ENCODE measurements at places on chromosomes 12 and 14. TPM values are rescaled to one million over a fixed set of nuclear protein-coding genes. Genes with fewer than 3 reads are reported as not detected.

DNA sequence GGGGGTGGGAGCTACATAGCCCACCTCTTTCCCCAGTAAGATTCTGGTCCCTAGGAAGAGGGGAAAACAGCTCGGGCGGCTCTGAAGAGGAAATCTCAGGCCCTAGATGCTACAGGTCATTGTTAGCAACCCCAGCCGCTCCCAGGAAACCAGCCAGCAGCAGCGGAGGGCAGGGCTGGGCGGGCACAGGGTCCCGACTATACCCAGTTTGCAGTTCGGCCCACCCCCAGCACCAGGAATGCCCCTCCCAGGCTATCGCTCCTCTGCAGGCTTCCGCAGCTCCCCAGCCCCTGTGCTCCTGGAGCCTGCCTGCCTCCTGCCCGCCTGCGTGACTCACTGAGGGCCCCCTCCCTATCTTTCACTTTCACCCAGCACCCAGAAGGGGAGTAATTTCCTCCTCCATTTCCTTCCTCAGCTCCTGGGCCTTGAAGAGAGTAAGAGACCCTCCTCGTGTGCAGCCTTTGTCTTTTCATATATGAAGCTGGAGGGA, 27.2 kb upstream of the PNMA1 start:
- DNase-seq, result peak; percentile 86

GRCh38 chr14:90521084-90521929, 124.5 kb downstream of the CALM1 start:
- peak; percentile 24 for DNase-seq

GRCh38 chr14:67719866-67720265, 18.2 kb downstream of the RDH12 start:
- no peak for DNase-seq

- DNase-seq, result no peak
These were observed 291.7 kb downstream of the RMST start for GRCh38 chr12:97754306-97754705.

- peak; percentile 46 for DNase-seq
These were observed 28.9 kb upstream of the TMX1 start for GRCh38 chr14:51211149-51211548.

GRCh38 chr12:120630104-120630892, 10.1 kb upstream of the CABP1 start:
- DNase-seq, result no peak

- no peak for DNase-seq
These were observed 17.9 kb upstream of the CCDC85C start for GRCh38 chr14:99621948-99622347.

GRCh38 chr14:100106250-100107112, 41.3 kb downstream of the EVL start:
- no peak for DNase-seq

GRCh38 chr12:96513166-96513565, 23.8 kb downstream of the CFAP54 start:
- no peak for DNase-seq

GRCh38 chr12:56878010-56878339, 56.2 kb downstream of the SDR9C7 start:
- DNase-seq, result peak; percentile 59

- DNase-seq, result no peak
These were observed 8.8 kb downstream of the BCL7A start for GRCh38 chr12:122030424-122031035.

GRCh38 chr12:127162902-127163301, 1104.1 kb upstream of the TMEM132C start:
- peak; percentile 84 for DNase-seq

DNA sequence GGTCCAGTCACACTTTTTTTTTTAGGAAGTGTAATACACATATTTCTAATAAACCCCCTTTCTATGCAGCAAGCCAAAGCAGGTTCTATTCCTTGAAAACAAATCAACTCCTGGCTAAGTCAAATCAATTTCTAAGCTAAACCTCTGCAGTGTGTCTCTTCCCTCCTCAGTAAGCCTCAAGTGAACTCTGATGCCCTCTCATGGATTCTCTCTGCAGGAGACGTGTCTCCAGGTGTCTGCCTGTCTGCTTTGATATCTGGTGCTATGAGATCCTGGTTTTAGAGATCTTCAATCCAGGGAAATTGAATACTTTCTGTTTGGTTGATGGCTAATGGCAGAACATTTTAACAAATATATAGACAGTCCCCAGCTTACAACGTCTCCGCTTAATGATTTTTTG, 791.7 kb downstream of the AACS start:
- no peak for DNase-seq

GRCh38 chr12:88401155-88401554, 179.1 kb downstream of the KITLG start:
- no peak for DNase-seq

Gene RAB3IP
- 11.4 TPM for total RNA-seq

Gene WSCD2
- not detected for total RNA-seq

Gene TAS2R20
- total RNA-seq, result 0.24 TPM

Gene ACSM4
- not detected for total RNA-seq

Gene FBXO21
- 25.0 TPM for total RNA-seq

Gene ESPL1
- 12.6 TPM for total RNA-seq

Gene PRPH
- not detected for total RNA-seq
